PC-9 (cell line): ENCODE measurements at places on chromosomes 12 and 14. TPM values are rescaled to one million over a fixed set of nuclear protein-coding genes. Genes with fewer than 3 reads are reported as not detected.

Gene TMPRSS12
- total RNA-seq, result not detected in 2 replicates

Gene TMEM30B
- total RNA-seq, result 15.2 and 19.6 TPM in 2 replicates

Gene DDX55
- total RNA-seq, result 17.5 and 19.5 TPM in 2 replicates

Gene C3AR1
- total RNA-seq, result not detected in 2 replicates

Gene TSPAN19
- not detected in 2 replicates for total RNA-seq

Gene CLEC2A
- not detected in 2 replicates for total RNA-seq

Gene RNF212B
- total RNA-seq, result not detected in 2 replicates

Gene TGM1
- total RNA-seq, result 7.2 and 7.5 TPM in 2 replicates

Gene B4GALNT3
- total RNA-seq, result 7.1 and 8.0 TPM in 2 replicates

Gene GALNT4
- total RNA-seq, result 3.2 and 3.7 TPM in 2 replicates

Gene AKAP5
- total RNA-seq, result 0.60 and 0.72 TPM in 2 replicates

Gene BDKRB2
- total RNA-seq, result 0.28 and 0.43 TPM in 2 replicates

Gene COX8C
- total RNA-seq, result not detected in 2 replicates

Gene KLRF1
- total RNA-seq, result not detected in 2 replicates

Gene CLIP1
- 80.8 and 86.9 TPM in 2 replicates for total RNA-seq

Gene WNT5B
- total RNA-seq, result 33.1 and 50.2 TPM in 2 replicates

Gene SMIM10L1
- 7.9 and 10.8 TPM in 2 replicates for total RNA-seq

Gene MYO1A
- total RNA-seq, result not detected in 2 replicates

Gene KRT74
- total RNA-seq, result not detected in 2 replicates

Gene TTC8
- 8.1 and 8.5 TPM in 2 replicates for total RNA-seq

Gene HOXC11
- total RNA-seq, result 2.4 and 2.9 TPM in 2 replicates

Gene FIGNL2
- not detected in 2 replicates for total RNA-seq

Gene OR6J1
- total RNA-seq, result 0.11 TPM in 1 of 2 replicates, not detected in the other

Gene IL31
- not detected in 2 replicates for total RNA-seq

Gene CYP46A1
- not detected in 2 replicates for total RNA-seq

Gene GAS2L3
- 28.6 and 31.9 TPM in 2 replicates for total RNA-seq

Gene ERG28
- total RNA-seq, result 25.2 and 32.5 TPM in 2 replicates

Gene FERMT2
- 9.0 and 9.7 TPM in 2 replicates for total RNA-seq

Gene MAP1LC3B2
- total RNA-seq, result 1.1 and 1.4 TPM in 2 replicates

Gene FBLN5
- not detected in 2 replicates for total RNA-seq

Gene DHRS4L2
- 14.8 and 22.8 TPM in 2 replicates for total RNA-seq

Gene MEG3
- total RNA-seq, result not detected in 2 replicates

Gene LRP6
- total RNA-seq, result 45.5 and 60.0 TPM in 2 replicates
